D341Med (cell line): ENCODE measurements at places on chromosomes 7 and 10.

- peak; percentile 61 for DNase-seq
These were observed 162.9 kb downstream of the ZNF33B start for GRCh38 chr10:42475168-42476098.

DNA sequence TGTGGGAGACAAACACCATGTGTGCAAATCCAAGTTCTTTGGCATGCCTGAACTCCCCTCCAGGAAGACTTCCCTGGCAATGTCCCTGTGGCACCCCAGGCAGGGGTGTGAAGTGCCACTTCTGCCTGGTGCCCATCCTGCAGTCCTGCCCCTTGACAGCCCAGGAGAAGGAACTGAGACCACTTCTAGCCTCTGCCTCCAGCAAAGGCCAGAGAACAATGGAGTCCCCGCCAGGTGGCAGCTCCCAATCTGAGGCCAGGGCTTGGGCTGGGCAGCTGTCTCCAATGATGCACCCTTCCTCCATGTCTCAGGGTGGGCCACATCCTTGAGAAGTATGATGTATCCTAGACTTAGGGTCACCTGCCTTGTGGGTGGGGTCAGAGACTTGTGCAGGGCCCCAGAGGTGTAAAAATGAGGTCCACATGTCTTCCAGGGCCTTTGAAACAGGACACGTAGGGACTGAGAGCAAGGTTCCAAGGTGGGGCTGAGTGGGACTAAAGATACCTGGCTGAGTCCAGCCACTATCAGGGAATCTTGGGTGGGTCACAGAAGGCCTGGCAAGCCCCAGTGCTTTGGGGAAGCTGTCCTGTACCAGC, 5.5 kb downstream of the FXYD4 start:
- DNase-seq = peak; percentile 32

- no peak for DNase-seq
These were observed 17.2 kb upstream of the FGFR2 start for GRCh38 chr10:121615435-121615793.

GRCh38 chr10:114607358-114607998, 50.6 kb downstream of the ABLIM1 start:
- DNase-seq = no peak

DNA sequence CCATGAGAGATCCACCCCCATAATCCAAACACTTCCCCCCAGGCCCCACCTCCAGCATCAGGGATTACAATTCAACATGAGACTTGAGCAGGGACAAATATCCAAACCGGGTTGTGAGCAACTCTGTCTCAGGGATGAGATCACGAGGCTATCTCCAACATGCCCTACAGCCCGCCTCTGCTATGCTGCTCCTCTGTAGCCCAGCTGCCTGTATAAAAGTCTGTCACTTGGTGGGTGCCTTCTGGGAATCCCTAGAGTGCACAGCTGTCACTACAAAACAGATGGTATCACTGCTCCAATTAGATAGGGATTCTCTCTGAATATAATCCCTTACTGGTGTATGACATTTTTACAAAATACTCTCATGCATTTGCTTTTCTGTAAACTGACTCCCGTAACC, 114.9 kb upstream of the NANOS1 start:
- peak; percentile 70 for DNase-seq

GRCh38 chr10:22365233-22365632, 19.9 kb downstream of the SPAG6 start:
- DNase-seq = no peak

DNA sequence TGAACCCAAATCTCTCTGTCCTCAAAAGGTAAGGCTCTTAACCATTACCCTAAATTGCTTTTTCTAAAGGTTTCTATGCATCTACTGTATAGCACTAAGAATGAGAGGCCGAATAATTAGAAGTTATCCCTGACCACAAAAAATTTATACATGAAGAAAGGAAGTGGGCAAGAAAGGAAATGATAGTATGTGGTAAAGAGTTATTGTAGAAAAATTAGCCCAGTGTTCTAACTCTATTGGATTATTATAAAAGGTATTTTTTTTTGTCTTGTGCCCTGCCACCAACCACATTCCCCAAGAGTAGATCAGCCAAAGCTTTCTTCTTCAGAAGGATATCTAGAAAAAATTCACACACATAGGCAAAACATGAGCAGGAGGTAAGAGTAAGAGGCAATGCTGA, 45.4 kb downstream of the DKK1 start:
- DNase-seq = no peak

- no peak for DNase-seq
These were observed 108.8 kb downstream of the ARL5B start for GRCh38 chr10:18767981-18768380.

GRCh38 chr7:31735991-31736982, 49.3 kb downstream of the PPP1R17 start:
- peak; percentile 73 for DNase-seq

DNA sequence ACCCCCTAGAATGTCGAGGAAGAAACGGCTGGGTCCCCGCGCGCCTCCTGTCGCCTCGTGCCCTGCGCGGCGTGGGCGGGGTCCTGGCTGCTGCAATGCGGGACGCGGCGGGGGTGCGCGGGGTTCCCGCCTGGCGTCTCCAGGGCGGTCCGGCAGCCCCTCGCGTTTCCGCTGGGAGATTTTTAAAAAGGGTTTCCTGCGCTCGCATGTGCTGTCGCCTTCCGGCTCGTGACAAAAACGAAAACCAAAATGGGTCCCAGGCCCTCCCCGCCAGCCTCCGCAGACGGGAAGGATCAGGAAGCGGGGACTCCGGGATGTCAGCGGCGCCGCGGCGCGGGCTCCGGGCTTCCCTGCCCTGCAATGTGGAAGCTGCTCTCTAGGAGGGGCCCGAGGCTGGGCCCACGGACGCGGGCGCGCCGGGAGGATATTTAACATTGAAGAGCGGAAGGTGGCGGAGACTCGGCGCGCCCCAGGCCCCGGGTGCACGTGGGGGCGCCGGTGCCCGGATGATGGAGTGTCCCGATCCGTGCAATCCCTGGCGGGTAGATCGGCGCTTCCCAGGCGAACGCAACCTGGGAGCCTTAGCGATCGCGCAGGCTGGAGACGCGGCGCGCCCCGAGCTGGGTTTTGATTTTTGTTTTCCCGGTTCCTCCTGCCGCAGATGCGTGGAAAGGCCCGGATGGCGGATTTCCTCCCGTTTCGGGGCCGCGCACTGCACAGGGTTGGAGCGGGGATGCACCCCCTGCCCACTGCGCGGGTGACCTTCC, 1.0 kb downstream of the PFKP start:
- peak; percentile 80 for DNase-seq

GRCh38 chr7:28579571-28579970, 167.3 kb downstream of the CREB5 start:
- no peak for DNase-seq

GRCh38 chr7:1610678-1611302, 41.0 kb upstream of the PSMG3 start:
- peak; percentile 34 for DNase-seq

DNA sequence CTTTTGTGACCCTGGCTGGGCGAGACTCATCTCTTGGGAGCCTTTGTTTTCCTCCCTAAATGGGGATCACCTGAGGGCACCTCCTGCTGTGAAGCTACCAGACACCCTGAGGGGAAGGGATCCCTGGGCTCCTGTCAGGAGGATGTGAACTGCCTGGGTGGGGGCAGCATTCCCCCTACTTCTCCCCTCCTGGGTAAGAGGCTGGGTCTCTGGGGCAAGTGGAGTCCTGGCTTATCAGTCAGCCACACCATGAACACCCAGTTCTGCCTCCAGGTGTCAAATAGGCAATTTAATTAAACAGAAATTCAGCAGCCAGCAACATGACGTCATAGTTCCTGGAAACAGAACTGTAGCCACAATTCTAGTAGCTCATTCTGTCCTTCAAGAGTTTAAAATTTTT, 97.7 kb upstream of the RET start:
- no peak for DNase-seq

DNA sequence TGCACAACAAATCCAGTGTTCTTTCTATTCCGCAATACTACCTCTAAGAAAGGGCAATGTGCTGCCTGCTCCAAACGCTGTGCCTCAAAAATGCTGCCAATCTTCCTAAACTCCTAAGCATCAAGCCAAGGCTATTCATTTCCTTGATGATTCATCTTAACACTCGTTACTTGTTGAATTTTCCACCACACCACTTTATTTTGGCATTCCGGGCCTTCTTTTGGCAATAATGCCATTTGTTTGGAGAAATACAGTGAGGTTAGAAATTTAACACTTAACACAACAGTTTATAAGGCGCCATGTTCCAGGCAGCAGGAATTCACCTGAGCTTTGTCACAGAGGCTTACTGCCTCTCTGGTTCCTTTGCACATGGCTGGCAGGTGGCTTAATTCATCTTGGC, 82.6 kb upstream of the ABCB5 start:
- DNase-seq = no peak

DNA sequence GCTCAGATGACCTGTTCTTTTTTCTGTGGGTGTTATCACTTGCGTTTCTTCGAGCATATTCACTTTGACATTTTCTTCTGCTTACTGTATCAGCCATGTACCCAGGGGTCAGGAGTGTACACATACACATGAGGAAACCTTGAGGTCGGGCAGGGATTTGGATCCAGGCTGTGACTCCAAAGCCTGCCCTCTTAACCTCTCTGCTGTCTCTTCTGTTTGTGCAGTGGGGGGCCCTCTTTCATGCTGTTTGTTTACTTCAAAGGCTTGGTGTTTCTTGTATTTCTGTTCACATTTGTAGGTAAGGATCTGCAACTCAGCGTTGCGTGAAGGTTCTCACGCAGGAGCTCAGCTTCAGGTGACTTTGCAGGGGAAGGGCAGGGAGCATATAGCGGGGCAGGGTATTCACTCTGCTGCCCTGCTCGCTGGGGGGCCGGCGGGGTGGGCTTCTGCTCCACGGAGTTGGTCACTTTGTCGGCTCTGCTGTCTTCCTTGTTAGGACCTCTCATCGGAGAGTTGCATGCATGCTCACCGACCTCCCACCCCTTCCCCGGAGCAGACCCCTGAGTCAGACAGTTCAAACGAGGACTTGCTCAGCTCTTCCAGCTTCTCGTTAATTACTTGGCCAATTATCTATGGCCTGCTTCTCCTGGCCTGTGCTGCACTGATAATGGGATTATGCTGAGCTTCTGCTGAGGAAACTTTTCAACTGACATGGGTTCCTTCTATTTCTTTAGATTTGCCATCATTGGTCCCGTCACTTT, 77.5 kb downstream of the SDK1 start:
- DNase-seq = no peak

GRCh38 chr7:130277763-130278643, 11.3 kb downstream of the CPA2 start:
- peak; percentile 72 for DNase-seq
